ENCODE measurements at places on chromosomes 1 and 21. TPM values are rescaled to one million over a fixed set of nuclear protein-coding genes. Genes with fewer than 3 reads are reported as not detected.
A peak's percentile ranks its signal among the peaks of the same experiment; 100 is the strongest.

Gene C1orf210
- total RNA-seq, result not detected

- H3K27me3 ChIP-seq, result peaks cover 24% of the 10 kb centered on the region
- no peak overlapping the region for H3K27ac ChIP-seq
- H3K4me3 ChIP-seq, result no peak overlapping the region
Measured at GRCh38 chr21:42161956-42162681, 56.8 kb upstream of the ABCG1 start.

DNA sequence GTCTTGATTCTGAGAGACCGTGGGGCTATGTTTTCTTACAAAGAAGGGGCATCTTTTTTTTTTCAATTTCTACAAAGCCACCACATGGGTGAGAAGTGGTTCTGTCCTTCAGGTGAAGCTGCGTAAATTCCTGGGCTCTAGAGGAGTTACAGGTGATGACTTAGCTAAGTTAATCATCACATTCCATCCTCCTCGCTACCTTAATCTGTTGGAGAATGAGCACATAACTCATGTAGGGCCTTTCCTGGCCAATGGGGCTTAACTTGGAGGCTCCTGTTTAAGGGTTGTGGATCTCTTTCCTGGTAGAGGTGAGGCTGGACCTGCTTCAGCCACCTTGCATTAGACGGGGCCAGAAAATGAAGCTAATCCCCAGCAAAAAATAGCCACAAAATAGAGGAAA is 19.9 kb downstream of the REG4 start:
- H3K27ac ChIP-seq, result no peak overlapping the region
- H3K27me3 ChIP-seq, result peaks cover 54% of the 10 kb centered on the region
- no peaks in the 10 kb centered on the region for H3K4me1 ChIP-seq
- H3K36me3 ChIP-seq, result no peaks in the 10 kb centered on the region

Gene SLC19A1
- 11.0 TPM for total RNA-seq

DNA sequence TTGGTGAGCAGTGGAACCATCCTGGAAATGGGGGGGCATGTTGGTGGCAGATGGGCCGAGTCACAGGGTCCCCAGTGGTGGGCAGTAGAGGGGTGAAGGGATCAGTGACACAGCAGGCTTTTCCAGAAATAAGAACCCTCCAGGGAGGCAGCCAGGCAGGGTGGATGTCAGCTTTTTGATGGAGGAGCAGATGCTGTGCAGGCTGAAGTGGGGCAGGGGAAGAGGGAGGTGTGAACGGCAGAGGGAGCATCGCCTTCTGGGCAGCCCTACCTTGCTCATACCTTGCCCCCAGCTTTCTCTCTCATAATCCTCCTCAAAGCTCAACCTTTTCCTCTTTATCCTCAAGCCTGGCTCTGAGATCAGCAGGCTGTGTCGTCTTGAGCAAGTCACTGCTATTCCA is 131.8 kb upstream of the IPO9 start:
- DNase-seq, result no peak
- H3K4me3 ChIP-seq, result no peak overlapping the region
- no peaks in the 10 kb centered on the region for H3K27me3 ChIP-seq
- H3K27ac ChIP-seq, result peak overlapping the region; percentile 82

Gene TNFRSF8
- not detected for total RNA-seq

GRCh38 chr1:23810818-23811540 is 10.4 kb upstream of the GALE start:
- H3K27me3 ChIP-seq, result no peaks in the 10 kb centered on the region
- no peak for DNase-seq
- no peaks in the 10 kb centered on the region for H3K4me1 ChIP-seq
- peaks cover 41% of the 10 kb centered on the region for H3K36me3 ChIP-seq

DNA sequence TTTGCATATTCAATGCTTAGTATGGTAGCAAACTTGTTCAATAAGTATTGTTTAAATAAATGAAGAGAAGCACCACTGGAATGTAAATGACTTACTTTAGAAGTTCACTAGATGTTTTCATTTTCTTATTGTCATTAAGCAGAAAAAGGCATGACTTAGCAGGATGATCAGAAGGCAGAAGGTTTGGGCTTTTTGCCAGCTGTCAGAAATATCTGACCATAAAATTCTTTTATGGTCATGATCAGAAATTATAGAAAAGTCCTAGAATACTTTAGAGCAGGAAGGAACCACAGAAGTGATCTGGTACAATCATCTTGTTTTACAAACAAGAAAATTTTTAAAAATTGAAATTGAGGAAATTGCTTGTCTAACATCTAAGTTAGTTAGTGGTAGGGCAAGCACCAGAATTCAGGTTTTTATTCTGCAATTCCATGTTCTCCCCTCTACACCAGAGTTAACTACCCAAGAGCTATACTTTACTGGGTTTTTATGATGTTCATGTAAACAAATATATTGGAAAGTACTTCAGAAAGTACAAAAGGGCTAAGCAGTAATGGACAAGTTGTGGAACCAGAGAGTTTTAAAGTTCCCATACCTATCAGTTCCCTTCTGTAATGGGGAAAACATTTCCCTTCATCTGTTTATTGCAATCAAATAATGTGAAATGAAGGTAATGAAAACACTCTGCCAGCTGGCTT is 10.1 kb downstream of the FMO5 start:
- DNase-seq, result no peak
- H3K36me3 ChIP-seq, result no peaks in the 10 kb centered on the region
- no peak overlapping the region for H3K4me3 ChIP-seq
- peaks cover 4% of the 10 kb centered on the region for H3K4me1 ChIP-seq
- no peak overlapping the region for H3K27ac ChIP-seq

Gene RPE65
- not detected for total RNA-seq

DNA sequence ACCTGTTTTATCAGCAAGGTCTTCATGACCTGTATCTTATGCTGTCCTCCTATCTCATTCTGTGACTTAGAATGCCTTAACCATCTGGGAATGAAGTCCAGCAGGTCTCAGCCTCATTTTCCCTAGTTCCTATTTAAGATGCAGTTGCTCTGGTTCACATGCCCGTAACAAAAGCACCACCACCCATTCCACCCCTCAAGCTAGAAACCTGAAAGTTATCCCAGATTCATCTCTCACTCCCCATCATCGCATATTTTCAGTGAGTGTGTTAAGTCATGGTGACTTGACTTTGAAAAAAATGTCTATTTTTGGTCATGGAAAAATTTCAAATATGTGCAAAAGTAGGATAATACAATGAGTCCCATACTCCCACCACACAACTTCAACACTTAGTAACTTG is 11.7 kb downstream of the HMGN2 start:
- peaks cover 14% of the 10 kb centered on the region for H3K4me1 ChIP-seq
- DNase-seq, result no peak
- H3K4me3 ChIP-seq, result no peak overlapping the region
- peak overlapping the region; percentile 36 for H3K27ac ChIP-seq
- H3K27me3 ChIP-seq, result no peaks in the 10 kb centered on the region
- peaks cover 2% of the 10 kb centered on the region for H3K36me3 ChIP-seq

DNA sequence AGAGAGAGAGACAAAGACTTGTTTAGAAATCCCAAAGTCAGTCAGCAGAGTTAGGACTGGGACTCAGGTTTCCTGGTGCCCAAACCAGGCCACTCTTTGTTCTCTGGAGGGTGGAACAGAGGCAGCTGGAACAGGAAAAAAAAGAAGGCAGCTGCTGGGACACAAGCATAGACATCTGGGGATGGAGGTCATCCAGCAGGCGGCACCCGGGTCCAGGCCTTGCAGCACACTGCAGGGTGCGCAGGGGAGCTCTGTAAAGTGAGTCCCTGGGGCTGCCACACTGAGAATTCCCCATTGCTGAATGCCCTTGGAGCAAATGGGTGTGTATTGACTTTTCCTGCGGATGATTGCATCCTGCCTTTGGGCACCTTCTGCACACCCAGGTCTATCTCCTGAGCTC is 222.9 kb upstream of the CSF3R start:
- DNase-seq, result no peak
- H3K27ac ChIP-seq, result no peak overlapping the region
- no peak overlapping the region for H3K4me3 ChIP-seq
- peaks cover 3% of the 10 kb centered on the region for H3K27me3 ChIP-seq

DNA sequence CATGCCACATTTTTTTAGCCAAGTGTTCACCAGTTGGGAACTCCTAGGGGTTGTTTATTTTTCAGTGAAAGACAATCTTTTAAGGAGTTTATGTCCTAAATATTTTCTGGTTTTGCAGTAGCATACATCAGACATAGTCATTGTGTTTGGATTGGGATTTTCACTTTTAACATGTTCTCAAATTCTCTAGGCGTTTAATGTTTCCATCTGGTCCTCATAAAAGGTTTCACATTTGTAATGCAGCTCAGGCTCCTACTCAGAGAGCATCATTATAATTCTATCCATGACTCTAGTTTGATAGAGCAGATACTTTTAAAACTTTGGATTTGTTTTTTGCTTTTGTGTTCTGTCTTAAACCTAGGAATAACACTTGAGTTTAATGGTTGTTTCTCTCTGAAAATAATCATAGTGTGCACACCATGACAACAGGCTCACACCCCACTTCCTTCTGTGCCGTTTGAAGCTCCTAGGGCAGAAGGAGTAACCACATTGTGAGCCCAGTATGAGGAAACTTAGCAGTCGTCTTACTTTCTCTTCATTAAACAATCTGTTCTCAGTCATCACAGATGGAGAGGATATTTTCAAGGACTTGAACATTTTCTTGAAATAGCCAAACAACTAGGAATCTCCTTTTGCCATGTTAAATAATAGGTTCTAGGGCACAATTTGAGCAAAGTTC is 219.6 kb downstream of the PDE4B start:
- no peak overlapping the region for H3K4me3 ChIP-seq
- no peak overlapping the region for H3K27ac ChIP-seq
- no peak for DNase-seq
- no peaks in the 10 kb centered on the region for H3K36me3 ChIP-seq
- no peaks in the 10 kb centered on the region for H3K4me1 ChIP-seq

GRCh38 chr1:29473161-29473855 is 237.0 kb downstream of the PTPRU start:
- no peak for DNase-seq
- H3K27me3 ChIP-seq, result peaks cover 10% of the 10 kb centered on the region
- H3K36me3 ChIP-seq, result no peaks in the 10 kb centered on the region
- H3K27ac ChIP-seq, result no peak overlapping the region

- peaks cover 24% of the 10 kb centered on the region for H3K36me3 ChIP-seq
- peaks cover 13% of the 10 kb centered on the region for H3K4me1 ChIP-seq
- no peaks in the 10 kb centered on the region for H3K27me3 ChIP-seq
- DNase-seq, result no peak
- H3K4me3 ChIP-seq, result no peak overlapping the region
Measured at GRCh38 chr1:7781923-7782495, 2.1 kb upstream of the PER3 start.

GRCh38 chr1:23249787-23250454 is 32.6 kb upstream of the HTR1D start:
- no peak for DNase-seq
- no peaks in the 10 kb centered on the region for H3K27me3 ChIP-seq
- peaks cover 8% of the 10 kb centered on the region for H3K4me1 ChIP-seq
- H3K27ac ChIP-seq, result no peak overlapping the region
- H3K36me3 ChIP-seq, result no peaks in the 10 kb centered on the region

DNA sequence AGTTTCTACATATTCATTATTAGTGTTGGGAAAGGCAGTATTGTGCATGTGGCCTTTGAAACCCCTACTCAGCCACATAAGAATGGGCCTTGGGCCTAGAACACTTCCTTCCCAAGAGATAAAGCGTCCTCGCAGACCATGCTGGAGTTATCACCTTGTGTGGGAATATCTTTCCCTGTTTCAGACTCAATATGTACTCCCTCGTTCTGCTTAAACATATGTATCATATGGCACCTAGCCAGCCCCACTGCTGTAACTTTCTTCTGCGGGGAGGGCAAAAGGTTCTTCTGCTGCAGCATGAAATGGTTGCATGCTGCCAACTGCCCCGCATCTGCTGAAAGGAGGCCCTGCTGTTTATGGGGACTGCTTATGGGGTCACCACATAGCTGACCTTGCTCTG is 92.0 kb downstream of the CRB1 start:
- no peak overlapping the region for H3K27ac ChIP-seq
- H3K4me1 ChIP-seq, result no peaks in the 10 kb centered on the region
- DNase-seq, result no peak
- no peak overlapping the region for H3K4me3 ChIP-seq
- H3K27me3 ChIP-seq, result no peaks in the 10 kb centered on the region

Gene LRRC71
- total RNA-seq, result 0.35 TPM

GRCh38 chr1:247908766-247909165 is 11.3 kb upstream of the OR2T8 start:
- no peaks in the 10 kb centered on the region for H3K36me3 ChIP-seq
- H3K27ac ChIP-seq, result no peak overlapping the region
- DNase-seq, result no peak
- H3K4me3 ChIP-seq, result no peak overlapping the region

Gene SPATA1
- total RNA-seq, result 2.3 TPM

All from osteocyte (in vitro differentiated cells).